ENCODE measurements at places on chromosomes 16 and 17. TPM values are rescaled to one million over a fixed set of nuclear protein-coding genes. Genes with fewer than 3 reads are reported as not detected.

Gene CPD
- 258 TPM for total RNA-seq

Gene SCGB1C2
- total RNA-seq, result not detected

Gene IL17C
- not detected for total RNA-seq

DNA sequence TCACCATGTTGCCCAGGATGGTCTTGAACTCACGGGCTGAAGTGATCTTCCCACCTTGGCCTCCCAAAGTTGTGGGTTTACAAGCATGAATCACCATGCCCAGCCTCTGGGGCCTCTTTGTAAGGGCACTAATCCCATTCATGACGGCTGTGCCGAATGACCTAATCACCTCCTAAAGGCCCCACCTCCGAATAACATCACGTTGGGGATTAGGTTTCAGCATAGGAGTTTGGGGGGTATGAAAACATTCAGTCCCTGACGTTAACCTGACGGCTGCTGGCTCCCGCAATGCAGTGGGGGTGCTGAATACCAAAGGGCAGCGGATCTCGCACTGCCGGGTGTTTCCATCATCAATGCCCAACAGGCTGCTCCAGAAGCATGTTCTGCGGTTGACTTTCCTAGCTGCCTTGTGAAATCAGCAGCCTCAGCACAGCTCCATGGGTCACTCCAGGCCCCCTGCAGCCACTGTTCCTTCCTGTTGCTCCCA, 120.8 kb upstream of the SEC14L1 start:
- no peak for DNase-seq

- DNase-seq, result no peak
Measured at GRCh38 chr16:81900014-81900413, 111.3 kb downstream of the SDR42E1 start.

- DNase-seq, result no peak
Measured at GRCh38 chr17:31738996-31739699, 119.9 kb downstream of the COPRS start.

- no peak for DNase-seq
Measured at GRCh38 chr16:63497408-63497807, 1461.2 kb upstream of the CDH8 start.

- DNase-seq, result no peak
Measured at GRCh38 chr17:73841431-73842060, 197.3 kb upstream of the SDK2 start.

GRCh38 chr17:56593086-56593645, 333 bp upstream of the NOG start:
- DNase-seq, result peak; percentile 60

DNA sequence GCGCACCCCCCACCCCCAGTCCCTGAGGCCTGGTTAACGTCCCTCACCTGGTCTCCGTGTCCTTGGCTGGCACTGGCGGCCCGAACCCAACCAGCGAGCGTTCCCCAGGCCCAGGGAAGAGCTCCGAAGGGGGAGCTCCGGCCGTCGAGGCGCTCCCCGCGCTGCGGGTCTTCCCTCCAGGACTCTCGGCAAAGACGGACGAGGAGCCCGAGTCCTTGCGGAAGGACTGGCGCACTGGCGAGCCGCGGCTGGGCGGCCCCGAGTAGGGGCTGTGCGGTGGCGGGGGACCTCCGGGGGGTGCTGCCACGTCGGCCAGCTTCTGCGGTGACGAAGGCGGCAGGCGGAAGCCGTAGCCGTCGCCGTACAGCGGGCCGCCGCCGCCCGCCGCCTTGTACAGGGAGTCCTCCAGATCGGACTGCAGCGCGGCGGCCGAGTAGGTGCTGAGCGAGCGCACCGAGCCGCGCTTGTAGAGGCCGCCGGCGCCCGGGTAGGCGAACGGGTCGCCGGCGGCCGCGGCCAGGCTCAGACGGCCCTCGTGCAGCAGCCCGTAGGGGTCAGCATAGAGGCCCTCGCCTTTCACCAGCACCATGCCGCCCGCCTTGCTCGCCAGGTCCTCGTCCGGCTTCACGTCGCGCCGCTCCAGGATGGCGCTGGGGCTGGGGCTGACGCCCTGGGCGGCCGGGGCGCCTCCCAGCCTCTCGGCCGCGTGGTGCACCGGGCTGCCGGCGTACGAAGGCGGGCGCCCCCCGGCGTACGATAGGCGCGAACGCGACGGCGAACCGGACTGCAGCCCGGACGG, 44.1 kb downstream of the SRCIN1 start:
- DNase-seq, result peak; percentile 21

GRCh38 chr16:47213761-47214440, 70.2 kb upstream of the NETO2 start:
- DNase-seq, result peak; percentile 3

DNA sequence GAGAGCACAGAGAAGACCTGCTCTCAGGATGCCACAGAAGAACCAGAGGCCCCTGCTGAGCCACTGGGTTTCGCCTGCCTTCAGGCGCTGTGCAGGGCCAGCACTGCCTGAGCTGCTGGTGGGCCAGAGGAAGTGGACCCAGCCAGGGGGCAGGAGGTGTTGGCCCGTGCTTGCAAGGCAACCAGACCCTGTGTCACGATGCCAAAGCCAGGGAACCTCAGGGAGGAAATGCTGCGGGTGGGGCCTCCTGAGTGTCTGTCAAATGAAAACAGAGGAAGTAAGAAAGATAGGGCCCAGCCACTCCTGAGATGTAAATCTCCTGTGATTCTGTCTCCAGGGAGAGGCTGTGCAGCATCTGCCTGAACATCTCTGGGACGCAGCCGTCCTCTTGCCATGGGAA, 58.1 kb upstream of the ADORA2B start:
- DNase-seq, result no peak

- no peak for DNase-seq
Measured at GRCh38 chr17:82296511-82297279, 20.7 kb downstream of the CD7 start.

DNA sequence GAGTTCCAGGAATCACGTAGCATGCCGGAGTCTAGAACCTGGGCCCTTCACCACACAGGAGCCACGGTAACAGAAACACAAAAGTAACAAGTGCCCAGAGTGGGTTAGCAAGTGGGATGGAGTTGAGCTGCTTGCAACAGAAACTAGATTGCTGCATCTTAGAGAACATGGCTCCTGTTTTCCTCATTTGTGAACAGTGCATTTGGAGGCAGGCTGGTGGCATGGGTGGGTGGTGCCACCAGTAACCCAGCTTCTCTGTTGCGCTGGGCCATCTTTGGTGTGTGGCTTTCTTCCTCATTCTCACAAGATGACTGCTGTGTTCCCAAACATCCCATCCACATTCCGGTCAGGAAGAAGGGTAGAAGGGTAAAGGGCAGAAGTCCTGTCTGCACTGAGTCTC, 95.5 kb downstream of the KATNIP start:
- DNase-seq, result no peak

DNA sequence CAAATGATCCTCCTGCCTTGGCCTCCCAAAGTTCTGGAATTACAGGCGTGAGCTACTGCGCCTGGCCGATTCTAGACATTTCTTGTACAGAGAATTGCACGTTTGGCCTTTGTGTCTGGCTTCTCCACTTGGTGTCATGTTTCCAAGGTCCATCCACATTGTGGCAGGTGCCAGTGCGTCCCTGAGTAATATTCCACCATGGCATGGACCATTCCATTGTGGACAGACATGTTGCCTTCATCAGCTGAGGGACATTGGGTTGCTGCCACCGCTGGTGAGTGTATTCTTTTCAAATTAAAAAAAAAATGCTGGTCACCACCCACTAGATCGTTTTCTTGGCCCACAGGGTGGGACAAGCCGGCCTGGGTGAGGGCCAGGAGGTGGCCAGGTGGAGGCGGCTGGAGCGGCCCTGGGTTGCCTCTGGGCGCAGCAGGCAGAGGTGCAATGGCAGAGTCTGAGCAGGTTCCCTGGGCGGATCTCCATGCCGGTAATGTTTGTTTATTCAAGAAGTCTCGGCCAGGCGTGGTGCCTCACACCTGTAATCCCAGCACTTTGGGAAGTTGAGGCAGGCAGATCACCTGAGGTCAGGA, 274.1 kb downstream of the SEC14L1 start:
- no peak for DNase-seq
